CD4-positive, CD25-positive, alpha-beta regulatory T cell (primary cell): ENCODE measurements at places on chromosomes 4 and X.

- no peak for DNase-seq
These were observed 20.5 kb upstream of the LCORL start for GRCh38 chr4:18042012-18042411.

GRCh38 chr4:89957046-89957926, 62.6 kb downstream of the MMRN1 start:
- DNase-seq: no peak

DNA sequence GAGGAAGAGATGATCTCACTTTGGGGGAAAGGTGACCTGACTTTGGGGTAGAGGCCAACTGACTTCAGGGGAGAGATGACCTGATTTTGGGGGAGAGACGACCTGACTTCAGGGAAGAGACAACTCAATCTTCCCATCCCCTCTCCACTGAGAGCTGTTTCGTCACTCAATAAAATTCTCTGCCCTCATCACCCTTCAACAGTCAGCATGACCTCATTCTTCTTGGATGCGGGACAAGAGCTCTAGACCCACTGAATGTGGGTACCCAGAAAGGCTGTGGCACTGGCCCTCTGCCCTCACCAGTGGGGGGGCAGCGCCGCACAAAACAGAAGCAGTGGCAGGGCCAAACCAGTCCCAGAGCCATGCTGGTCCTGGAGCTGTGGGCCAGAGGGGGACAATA, 34.6 kb downstream of the ATXN3L start:
- DNase-seq: no peak

DNA sequence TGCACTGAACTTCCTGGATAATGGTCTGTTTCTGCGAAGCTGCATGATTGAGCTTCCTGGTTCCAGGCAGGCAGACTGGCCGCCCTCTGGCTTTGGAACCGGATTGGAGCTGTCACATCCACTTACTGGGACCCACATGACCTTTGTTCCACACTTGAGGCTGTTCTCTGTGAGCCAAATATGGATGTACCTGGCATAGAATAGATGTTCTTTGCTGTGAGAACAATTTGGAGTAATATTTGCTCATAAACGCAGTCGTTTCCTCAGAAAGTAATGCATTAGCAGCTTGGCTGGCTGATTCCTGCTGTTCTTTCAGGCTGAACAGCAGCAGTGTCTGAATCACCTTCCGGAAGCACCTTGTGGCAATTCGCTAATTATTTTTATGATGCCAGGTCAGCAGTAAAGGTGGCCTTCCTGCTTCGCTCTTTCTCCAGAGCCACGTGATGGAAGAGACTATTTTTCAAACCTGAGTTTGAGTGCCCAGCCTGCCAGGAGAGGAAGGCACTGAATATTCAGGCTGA, 78.1 kb upstream of the BOD1L1 start:
- no peak for DNase-seq

DNA sequence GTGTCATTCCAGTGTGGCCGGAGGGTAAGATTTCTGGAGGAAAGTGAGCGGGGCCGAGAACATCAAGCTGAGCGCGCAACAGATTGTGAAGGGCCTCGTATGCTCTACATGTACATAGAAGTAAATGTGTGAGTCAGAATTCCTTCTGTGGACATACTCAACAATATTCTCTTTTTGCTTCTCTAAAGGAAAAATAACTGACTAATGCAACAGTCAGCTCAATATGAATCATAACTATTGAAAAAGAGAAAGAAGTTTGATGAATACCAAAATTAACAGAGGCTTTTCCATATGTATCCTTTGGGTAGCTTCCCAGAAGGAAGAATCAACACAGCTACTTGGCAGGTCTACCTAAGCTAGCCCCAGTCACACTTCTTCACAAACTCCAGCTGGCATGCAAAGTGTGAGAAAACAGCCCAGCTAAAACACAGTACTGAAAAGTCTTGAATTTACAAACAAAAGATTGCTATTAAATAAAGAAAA, 87.5 kb upstream of the ZFP42 start:
- DNase-seq: no peak

GRCh38 chr4:120718979-120719566, 203.5 kb downstream of the PRDM5 start:
- peak; percentile 14 for DNase-seq

DNA sequence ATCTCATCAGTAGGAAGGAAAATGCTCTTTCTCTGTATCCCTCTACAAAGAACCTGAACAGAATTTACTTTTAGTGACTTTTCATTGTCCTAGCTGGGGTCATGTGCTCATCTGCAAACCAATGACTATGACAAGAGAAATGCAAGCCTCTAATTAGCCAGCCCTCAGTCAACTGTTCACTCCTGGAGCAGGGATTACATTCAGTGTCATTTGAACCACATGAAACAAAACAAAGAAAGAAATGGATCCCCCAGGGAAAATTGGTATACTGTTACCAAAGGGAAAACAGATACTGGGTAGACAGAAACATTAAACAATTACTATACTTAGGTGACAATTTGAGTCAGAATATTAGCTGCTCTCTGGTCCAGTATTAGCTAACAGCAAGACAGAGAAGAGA, 173.6 kb downstream of the RCHY1 start:
- no peak for DNase-seq

GRCh38 chrX:5646818-5647217, 581.8 kb downstream of the NLGN4X start:
- no peak for DNase-seq

- DNase-seq: no peak
These were observed 122.9 kb downstream of the LDB2 start for GRCh38 chr4:16775411-16776154.

- no peak for DNase-seq
These were observed 133.2 kb downstream of the KDM6A start for GRCh38 chrX:45006002-45006800.

- DNase-seq: no peak
These were observed 512 bp upstream of the UCP1 start for GRCh38 chr4:140569307-140569638.

DNA sequence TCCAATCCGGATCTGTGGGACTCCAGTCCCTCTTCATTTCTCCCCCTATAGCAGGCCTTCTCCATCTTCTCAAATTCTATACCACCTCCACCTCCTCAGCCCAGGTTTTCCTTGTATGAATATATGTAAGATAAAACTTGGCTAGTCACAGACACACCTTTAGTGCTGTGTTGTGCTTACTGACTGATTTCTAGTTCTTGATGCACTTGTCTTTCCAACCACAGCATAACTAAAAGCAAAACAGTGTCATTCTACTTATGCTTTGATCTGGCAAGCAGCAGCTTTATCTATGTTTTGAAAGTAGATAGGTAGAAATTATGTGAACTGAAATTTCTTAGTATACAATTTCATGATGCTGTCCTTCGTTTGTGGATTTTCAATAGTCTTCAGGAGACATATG, 47.5 kb downstream of the CCNI start:
- DNase-seq: peak; percentile 46

- DNase-seq: no peak
These were observed 496.9 kb upstream of the DIPK2B start for GRCh38 chrX:45697591-45697990.

GRCh38 chr4:16572631-16573030, 325.8 kb downstream of the LDB2 start:
- no peak for DNase-seq

- DNase-seq: no peak
These were observed 64.7 kb downstream of the SLC7A11 start for GRCh38 chr4:138177278-138177968.

GRCh38 chr4:78667325-78667724, 108.8 kb upstream of the BMP2K start:
- no peak for DNase-seq

DNA sequence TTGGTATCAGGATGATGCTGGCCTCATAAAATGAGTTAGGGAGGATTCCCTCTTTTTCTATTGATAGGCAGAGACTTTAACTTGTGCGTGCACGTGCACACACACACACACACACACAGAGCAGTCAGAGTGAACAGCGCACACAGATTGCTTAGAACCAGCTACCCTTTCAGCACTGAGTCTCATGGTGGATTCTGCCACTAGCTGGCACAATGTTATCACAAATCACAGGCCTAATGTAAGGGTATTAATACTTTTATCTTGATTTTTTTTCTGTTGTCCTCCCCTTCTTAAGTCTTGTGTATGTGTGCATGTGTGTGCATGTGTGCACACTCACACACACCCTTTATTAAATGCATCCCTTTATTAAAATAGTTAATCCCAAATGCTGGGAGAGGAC, 53.2 kb downstream of the HADH start:
- DNase-seq: no peak

GRCh38 chr4:13989501-13989900, 362.0 kb upstream of the BOD1L1 start:
- no peak for DNase-seq

DNA sequence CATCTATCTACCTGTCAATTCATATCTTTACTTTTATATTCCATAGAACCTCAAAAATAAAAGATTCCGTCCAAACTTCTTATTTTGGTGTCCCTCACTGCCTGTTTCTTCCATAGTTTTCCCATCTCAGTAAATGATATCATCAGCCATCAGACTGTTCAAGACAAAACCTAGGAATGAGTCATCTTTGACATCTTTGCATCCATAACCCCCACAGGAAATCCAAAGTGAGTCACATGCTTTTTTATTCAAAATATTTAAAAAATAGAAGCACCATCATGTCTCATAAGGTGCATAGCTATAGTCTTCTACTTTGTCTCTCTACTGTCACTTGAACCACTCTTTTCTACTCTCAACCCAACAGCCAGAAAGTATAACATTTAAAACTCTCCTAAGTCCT, 29.9 kb upstream of the CXXC4 start:
- DNase-seq: no peak

DNA sequence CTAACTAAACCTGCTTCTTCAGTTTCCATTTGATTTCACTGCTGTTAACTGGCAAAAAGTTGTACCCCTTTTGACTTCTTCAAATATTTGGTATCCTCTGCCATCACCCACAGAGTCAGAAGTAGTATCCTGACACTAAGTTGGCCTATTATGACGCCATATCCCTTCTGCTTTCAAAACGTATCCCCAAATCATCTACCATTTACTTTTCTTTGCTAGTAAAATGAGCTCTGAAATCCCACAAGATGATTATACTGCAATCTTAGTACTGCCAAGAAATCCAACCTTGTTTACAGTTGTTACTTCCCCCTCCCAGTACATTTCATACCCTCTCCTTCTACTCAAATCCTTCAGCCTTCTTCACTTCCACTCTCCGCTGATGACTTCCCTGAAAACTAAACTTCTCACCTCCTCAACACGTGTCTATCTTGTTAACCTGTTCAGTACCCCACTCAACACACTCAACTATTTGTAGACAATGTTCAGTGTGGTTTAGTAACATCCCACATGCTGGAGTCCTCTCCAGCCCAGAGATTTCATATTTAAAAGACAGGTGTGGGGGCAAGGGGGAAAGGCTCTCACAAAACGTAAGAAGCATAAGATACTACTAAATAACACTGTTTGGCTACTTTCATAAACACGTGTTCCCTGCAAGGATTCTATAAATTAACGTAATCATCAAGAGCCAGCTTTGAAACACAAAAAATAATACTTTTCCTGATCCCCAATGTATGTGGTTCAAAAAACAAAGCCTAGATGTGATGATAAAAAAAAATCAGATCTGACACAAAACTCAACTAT, 1.3 kb downstream of the NAF1 start:
- no peak for DNase-seq

- DNase-seq: no peak
These were observed 212.6 kb upstream of the RASGEF1B start for GRCh38 chr4:81684352-81684751.

DNA sequence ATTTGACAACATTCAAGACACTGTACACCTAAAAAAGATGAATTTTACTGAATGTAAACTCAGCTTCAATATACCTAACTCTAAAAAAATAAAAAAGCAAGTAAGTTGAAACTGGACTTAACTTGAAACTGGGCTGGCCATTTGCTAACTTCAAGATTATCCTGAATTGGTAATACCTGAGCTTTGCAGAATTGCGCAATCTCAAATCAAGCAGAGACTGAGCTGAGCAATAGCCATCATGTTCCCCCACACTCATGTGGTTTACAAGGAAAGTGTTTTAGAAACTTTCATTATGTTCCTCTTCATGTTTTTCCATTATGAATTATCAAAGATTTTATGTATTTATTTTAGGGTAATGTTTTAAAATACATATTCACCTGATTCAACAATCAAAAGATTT, 38.7 kb downstream of the ANXA5 start:
- no peak for DNase-seq

GRCh38 chr4:3361406-3361805, 68.6 kb downstream of the RGS12 start:
- DNase-seq: no peak

- no peak for DNase-seq
These were observed 22.8 kb upstream of the CSTF2 start for GRCh38 chrX:100797359-100797758.

GRCh38 chr4:78923464-78924312, 15.6 kb downstream of the PAQR3 start:
- no peak for DNase-seq

DNA sequence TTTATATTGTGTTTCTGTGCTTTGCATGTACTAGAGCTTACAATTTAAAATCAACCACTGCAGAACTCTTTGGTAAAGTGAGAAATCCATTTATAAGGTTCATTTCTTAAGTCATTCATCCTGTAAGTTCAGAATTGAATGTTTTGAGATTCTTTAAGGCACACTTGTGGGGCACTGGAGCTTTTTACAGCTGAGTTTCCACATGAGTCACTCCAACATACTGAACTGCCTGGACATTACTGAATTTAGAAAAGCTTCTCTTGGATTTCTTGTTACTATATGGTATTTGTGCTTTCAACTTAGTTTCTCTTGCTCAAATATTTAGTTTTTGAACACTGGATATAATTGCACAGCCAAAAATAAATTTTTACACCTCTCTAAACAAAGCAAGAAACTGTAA, 226.3 kb downstream of the PACRGL start:
- no peak for DNase-seq

GRCh38 chr4:5041699-5042098, 9.6 kb upstream of the STK32B start:
- no peak for DNase-seq

DNA sequence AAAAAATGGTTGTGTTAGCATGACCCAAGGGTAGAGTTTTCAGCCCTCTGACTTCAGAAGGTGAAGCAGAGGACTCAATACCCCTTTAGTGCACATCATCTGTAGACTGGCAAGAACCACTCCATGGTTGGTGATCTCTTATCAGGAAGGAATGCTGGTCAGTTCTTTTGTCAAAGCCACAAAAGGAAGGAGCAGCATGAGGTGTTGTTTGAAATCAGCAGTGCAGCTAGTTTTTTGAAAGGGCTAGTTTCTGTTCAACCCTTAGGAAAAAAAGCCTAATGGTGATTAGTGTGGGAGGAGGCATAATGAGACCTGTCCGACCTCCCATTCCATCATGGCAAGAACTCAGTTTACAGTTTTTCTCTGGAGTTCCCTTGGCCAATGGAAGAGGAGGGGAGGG, 362.0 kb upstream of the CT83 start:
- no peak for DNase-seq

DNA sequence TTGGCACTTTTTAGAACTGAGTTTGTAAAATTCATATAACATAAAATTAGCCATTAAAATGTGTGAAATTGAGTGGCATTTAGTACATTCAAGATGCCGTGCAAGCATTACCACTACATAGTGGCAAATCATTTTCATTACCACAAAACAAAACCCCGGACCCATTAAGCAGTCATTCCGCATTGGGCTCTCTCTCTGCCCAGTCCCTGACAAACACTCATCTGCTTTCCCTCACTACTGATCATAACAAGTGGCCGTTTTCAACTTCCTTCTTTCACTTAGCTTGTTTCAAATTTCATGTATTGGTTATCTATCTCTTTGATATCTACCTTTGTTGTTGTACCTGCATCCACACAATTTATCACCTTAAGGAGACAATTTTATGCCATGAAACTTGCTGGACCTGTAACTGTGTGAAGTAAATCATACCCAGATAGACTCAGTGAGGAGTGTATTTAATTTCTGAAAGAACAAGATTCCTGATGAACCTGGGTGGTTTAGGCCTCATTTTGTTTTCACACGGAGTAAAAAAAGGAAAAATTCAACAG, 202.1 kb downstream of the OR13H1 start:
- no peak for DNase-seq
